ENCODE measurements at places on chromosomes 1 and 21.

- no peak for DNase-seq
These were observed 72.9 kb upstream of the SELENON start for GRCh38 chr1:25727088-25727487.

DNA sequence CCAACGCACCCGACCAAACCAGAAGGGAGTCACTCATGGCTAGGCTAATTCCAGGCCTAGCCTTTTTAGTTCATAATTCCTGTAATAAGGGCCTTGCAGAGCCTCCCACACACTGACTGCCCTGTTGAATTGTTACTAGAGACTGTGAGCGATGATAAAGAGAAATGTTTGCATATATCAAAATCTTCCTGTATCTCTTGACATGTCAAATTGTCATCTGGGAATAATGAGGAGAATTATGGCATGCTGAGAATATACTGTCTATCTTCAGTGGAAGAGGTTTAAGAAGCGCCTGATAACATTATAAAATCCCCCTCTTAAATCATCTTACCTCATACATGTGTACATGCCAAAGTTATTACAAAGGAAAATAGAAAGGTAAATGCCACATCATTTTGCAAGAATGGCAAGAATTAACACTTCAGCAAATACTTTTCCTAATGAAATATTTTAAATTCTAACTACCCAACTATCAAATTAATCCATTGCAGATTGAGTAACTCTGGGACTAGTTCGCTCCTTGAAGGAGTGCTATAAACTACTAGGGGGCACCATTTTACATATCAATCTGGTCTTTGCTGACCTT is 144.1 kb downstream of the CENPF start:
- DNase-seq = no peak

- no peak for DNase-seq
These were observed 10.4 kb downstream of the KYAT3 start for GRCh38 chr1:88982055-88982454.

DNA sequence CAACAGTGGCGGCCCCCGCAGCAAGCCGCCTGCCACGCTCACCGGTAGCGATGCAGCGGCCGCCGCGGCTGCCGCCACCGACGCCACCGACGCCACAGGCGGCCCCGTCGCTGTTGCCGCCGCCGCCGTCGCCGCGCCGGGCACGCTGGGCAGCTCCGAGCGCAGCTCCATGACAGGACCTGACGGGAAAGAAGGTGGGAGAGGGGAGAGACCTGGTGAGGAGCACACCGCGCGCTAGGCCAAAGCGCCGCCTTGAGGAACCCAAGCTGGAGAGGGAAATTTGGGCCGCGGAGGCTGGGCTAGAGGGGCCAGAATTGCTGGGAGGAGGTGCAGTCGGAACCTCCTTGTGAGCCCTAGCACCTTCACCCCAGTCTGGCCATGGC is 1.9 kb downstream of the DMRTA2 start:
- no peak for DNase-seq

GRCh38 chr1:208047975-208048374 is 137.1 kb upstream of the CD34 start:
- DNase-seq = no peak

DNA sequence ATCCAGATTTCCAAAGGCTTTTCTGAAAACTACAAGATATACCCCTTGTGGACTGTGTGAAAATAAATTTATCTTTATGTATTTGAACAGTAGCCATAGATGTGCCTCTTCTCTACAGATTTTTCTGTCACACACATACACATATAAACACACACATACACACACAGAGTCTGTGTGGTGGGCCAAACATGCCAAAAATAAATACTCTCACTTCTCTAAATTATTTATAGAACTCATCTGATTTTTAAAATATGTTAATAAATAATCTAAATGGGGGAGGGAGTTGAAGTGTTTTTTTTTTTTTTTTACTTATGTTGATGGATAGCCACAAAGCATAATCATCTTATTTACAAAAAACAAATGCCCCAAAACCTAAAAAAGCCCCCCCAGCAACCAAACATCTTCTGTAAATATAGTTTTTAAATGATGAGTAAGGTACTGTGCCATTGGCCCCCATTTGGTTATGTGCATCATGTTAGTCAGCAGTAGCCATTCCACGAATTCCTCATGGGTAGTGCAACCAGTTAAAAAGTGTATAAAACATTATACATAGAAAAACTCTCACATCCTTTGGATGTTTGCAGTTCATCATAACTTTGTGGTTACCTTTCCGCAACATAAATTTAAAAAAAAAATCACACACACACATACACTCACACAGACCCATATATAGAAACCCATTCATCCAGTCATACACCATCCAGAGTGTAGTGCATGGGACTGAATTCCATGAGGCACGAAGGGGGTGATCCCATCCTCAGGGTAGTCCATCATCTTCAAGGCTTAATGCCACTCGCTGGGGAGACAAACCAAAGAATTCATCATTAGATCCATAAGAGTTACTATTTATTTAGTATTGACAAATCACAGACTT is 8.2 kb upstream of the MAGOH start:
- DNase-seq = no peak

GRCh38 chr1:155850345-155850744 is 6.7 kb downstream of the GON4L start:
- DNase-seq = no peak

DNA sequence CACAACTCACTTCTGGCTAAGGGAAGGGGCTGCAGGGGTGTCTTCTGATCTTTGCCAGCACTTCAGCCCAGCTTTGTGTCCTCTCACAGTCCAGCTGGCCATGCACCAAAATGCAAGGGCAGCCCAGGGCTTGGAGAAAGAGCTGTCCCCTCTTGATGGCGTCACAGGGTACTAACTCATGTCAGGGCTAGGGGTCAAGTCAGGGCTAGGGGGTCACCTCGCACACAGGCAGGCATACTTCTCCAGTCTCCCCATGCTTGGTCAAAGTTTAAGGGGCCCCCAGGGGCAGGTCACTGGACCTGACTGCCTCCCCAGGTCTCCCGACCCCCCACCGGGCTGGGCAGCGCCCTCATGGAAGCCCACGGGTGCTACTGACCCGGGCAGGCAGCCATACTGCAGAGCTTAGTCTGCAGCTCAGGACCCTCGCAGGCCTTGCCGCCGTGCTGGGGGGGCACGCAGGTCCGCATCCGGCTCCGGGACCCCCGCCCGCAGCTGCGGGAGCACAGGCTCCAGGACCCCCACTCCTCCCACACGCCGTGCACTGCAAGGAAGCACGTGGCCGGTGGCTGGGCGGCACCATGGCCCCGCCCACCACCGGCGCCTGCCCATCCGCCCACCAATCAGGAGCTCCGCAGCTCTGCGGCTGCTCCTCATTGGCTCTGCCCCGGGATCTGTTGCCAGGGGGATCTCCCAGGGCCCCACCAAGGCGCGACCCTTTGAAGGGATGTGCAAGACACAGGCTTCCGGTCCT is 21.5 kb downstream of the ADGRB2 start:
- DNase-seq = no peak

GRCh38 chr1:51293898-51294515 is 36.4 kb downstream of the TTC39A start:
- no peak for DNase-seq

GRCh38 chr1:241586905-241587512 is 53.2 kb downstream of the CHML start:
- peak; percentile 35 for DNase-seq

DNA sequence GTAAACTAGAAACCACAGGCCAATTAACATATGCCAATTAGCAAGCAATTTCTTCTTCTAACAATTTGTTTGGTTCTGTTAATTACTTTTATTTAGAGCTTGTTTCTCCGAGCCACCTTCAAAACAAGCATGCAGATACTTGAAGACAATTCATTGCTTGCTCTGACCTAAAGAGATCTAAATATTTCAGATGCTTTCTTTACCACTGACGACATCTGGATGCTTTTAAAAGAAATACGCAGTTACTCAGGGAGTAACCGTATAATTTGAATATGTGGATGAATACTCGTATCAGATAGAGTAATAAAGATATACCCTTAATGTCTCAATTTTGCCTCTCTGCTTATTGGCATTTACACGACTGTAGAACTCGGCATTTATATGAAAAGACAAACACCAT is 390.0 kb downstream of the DISC1 start:
- DNase-seq = no peak

- no peak for DNase-seq
These were observed at the start of gene FHL3 for GRCh38 chr1:38005195-38006007. Gene FHL3, minus strand, starts transcription at chr1:38005514. Its CDS starts 6,102 bp downstream, at chr1:37999412.

DNA sequence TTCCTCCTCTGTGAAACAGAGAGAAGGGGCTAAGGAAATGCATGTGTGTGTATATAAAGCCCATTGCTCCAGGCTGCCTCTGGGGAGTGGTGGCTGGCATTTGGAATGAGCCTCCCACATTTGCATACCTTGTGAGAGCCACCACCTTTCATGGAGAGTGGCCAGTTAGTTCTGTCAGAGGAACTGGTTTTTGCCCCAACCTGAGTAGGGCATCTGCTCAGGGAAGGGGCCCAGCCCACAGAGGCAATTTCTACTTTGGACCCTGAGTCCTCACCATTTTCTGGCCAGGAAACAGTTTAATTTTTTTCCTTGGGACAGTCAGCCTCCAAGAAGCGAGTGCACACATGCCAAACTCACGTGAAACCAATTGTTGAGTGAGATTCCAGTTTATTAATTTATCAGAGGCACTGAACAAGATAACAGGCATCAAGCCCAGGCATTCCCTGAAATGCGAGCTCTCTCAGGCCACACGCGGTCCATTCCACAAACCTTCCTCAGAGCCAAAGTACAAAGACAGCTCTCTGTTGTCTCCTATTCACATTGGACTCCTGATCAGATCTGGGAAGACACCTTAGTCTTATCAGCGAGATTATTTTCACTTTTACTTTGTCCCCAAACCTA is 1.0 kb upstream of the SLC6A9 start:
- no peak for DNase-seq

- DNase-seq = no peak
These were observed 589.1 kb upstream of the ADAMTS5 start for GRCh38 chr21:27555996-27556395.

GRCh38 chr1:149934356-149934755 is 2.3 kb downstream of the MTMR11 start:
- DNase-seq = no peak

DNA sequence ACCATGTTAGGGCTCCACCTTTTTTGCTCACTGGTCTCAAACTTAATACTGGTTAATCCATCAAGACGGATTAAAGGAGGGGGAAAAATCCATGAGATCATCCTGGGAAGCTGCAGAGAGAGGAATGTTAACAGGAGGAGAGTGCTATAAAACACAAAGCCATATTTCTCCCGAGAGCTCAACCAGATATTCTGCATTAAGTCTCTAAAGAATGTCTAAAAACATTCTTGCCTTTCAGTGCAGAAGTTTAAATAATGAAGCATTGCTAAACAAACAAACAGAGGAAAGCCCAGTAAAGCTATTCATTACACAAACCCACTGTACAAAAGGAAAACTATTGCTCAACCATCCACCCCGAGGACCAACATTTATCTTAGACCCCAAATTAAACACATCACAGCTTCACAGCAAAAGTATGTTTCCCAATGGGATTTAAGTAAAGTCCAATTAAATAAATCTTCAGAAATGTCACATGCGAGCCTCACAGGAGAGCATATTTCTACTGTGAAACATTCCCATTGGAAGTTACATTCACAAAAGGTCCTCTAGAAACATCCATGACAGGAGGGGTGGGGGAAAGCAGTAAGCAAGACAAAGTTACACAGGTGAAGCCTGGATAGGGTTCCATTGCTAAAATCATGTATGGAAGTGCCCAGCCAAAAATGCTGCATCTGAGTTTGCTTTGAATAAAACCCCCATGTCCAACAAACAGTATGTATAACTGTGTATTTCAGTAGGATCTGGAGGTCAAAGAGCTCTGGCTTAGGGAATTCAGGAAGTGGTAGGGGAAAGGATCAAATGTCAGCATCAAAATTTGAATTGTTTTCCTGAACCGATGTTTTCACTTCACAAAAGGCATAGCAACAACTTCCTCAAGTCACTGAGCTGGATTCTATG is 23.3 kb downstream of the DUSP10 start:
- DNase-seq = no peak

- DNase-seq = no peak
These were observed 63.9 kb downstream of the SDC3 start for GRCh38 chr1:30844631-30845030.

DNA sequence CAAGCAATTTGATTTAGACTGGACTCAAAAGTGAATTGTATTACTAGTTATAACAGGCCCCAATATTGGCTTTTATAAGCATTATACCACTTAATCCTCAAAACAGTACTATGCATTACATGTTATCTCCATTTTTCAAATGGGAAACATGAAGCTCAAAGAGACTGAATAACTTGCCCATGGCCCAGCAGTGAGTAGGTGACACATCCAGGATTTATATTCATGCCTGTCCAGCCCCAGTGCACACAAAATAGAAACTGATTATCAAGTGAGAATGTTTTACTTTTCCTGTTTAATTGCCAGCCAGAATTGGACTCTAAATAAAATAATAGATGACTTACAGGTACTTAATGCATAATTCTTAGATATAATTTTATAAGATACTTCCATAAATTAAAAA is 82.9 kb downstream of the NIBAN1 start:
- no peak for DNase-seq

DNA sequence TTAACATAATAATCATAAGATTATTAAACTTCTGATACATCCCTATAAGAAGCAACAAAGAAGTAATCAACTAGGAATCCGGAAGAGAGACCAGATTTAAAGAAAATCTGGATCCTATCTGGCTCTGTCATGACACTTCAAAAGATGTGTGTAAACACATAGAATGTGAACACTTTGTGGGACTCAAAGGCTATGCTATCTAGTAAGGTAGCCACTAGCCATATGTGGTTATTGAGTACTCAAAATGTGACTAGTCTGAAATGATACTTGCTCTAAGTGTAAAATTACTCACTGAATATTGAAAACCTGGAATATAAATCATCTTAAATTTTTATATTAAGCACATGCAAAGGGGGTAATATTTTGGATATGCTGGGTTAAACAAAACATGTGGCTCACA is 8.7 kb downstream of the FUBP1 start:
- no peak for DNase-seq

DNA sequence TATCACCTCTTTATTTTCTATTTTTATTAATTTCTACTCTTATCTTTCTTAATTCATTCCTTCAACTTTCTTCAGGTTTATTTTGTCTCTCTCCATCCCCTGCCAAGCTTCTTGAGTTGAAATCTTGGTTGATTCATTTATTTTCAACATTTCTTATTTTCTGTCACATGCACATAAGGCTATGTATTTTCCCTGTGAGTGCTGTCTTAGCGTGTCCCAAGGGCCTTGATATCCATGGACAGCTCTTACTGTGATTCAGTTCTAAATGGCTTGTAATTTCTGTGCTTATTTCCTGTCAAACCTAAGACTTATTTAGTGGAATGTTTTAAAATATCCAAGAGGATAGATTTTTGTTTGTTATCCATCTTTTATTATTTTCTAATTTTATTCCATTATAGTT is 36.8 kb upstream of the SCAF4 start:
- no peak for DNase-seq
